ENCODE measurements at places on chromosomes 13 and 19.

- DNase-seq, result no peak
Measured at GRCh38 chr19:23998568-23998967, 83.9 kb downstream of the ZNF726 start.

DNA sequence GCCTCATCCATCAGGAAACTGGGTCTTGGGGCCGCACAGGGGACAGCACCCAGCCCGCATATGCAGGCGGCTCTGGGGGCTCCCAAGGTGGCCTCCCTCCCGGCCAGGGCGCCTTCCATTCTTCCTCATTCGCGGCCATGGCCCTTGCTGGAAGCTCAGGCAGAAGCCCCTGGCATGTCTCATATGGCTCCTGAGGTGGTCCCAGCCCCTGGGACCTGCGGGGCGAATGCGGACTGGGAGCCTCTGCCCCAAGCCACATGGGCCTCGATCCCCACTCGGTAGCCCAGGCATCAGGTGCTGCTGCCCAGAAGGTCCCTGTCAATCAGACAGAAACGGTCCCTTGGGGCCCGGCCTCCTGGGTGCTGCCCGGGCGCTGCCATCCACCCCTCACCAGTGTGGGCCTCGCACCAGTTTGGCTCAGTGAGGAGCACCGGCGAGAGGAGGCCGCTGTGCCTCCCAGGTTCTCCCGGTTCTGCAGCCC is 301.6 kb downstream of the TEX29 start:
- no peak for DNase-seq

DNA sequence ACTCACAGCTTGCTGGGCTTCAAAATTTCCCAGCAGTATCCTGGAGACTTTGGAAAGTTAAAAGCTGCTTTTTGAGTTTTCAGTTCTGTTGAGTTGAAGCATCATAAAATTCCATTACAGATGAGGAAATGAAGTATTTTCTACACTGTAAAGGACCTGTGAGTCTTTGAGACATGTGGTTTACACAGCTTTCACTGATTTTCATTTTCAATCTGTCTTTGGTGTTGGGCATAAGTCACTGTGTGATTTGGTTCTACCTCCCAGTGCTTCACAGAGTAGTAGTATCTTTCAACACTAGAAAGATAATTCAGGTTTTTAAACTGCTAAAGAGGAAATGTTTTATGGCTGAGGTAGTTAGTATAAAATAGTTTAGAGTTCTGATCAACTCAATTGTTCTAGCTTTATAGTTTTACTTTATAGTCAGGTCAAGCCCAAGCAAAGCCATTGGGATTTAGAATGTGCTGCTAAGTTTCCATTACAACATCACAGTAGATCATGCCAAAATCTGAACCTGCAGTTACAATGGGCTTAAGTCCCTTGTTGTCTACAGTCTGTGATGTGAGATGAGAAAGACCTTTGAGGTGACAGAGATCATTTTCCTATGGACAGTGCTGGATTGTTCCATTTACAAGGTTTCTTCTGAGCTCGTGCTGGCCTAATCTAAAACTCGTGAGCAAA is 161.6 kb downstream of the FLT1 start:
- DNase-seq, result no peak

GRCh38 chr13:81199956-81200355 is 859.0 kb upstream of the SPRY2 start:
- DNase-seq, result no peak

DNA sequence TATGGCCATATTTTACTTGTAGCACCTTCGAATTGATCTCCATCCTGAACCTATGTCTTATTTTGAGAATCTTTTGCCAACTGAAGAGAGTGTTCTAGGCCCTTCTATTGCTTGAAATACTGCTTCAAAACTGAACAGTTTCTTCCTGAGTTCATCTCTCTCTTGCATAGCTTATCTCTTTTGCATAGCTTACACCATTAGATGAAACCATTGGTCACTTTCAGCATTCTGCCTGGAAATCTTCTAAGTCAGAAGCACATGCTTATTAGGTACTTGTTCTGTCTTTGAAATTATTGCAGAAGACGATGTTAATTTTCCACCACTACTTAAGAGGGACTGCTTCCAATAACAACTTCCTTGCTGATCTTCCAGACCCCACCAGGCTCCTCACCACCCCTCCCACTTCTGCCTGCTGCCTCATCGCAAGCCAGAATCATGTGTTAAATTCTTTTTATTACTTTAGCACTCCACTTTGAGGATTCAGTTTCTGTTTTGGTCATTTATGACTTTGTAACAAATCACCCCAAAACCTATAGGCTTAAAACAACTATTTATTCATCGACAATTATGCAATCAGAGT is 122.4 kb upstream of the MAB21L1 start:
- DNase-seq, result no peak

DNA sequence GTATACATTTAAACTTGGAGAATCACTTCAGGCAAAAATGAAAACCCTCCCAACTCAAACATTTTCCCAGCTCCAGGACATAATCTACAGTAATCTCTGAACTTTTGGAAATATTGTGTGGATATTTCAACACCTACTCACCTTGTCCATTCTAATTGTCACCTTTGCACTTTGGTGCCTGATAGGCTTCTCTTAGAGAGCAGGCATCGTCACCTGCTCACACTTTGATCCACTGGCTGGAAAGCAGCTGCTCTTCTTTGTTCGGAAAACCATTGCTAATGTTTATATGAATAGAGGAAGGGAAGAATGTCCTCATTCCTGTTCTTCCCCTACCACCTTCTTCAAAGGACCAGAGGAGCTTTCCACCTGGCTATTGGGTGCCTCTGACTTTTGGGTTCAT is 411.2 kb downstream of the FGF9 start:
- no peak for DNase-seq

- peak; percentile 73 for DNase-seq
Measured at GRCh38 chr19:12801466-12802266, at the start of the genes PRDX2 and THSD8. Gene PRDX2, minus strand, starts transcription at chr19:12801800. Its CDS starts 539 bp downstream, at chr19:12801261. Gene THSD8, plus strand, starts transcription at chr19:12802069. Its CDS starts 3 bp downstream, at chr19:12802072.
